ENCODE measurements at places on chromosomes 2 and 18. TPM values are rescaled to one million over a fixed set of nuclear protein-coding genes. Genes with fewer than 3 reads are reported as not detected.

LBX2 gene
- 7.0 TPM for polyA plus RNA-seq

L3MBTL4 gene
- polyA plus RNA-seq = 5.1 TPM

ABI2 gene
- polyA plus RNA-seq = 97.4 TPM

FAM110C gene
- 11.4 TPM for polyA plus RNA-seq

INPP5D gene
- polyA plus RNA-seq = 7.3 TPM

DNA sequence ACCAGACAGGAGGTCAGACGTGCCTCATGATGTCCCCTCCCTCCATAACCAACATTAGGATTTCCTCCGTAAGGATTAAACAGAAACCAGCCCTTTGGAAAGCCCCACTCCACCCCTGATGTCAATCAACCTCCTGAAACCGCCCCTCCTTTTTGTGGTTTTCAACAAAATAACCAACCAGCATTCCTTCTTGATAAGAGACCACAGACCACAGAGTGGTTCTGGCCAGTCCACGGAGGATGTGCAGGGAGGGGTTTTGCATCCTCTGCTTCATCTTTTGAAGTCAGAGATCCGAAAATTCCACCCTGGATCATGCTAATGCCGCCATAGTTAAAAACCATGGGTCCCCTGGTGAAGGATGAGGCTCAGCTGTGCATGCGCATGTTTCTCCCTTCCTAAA lies 180.0 kb upstream of the CCDC150 start:
- DNase-seq = no peak

GRCh38 chr18:10839421-10839820 lies 309.9 kb downstream of the PIEZO2 start:
- DNase-seq = no peak

DNA sequence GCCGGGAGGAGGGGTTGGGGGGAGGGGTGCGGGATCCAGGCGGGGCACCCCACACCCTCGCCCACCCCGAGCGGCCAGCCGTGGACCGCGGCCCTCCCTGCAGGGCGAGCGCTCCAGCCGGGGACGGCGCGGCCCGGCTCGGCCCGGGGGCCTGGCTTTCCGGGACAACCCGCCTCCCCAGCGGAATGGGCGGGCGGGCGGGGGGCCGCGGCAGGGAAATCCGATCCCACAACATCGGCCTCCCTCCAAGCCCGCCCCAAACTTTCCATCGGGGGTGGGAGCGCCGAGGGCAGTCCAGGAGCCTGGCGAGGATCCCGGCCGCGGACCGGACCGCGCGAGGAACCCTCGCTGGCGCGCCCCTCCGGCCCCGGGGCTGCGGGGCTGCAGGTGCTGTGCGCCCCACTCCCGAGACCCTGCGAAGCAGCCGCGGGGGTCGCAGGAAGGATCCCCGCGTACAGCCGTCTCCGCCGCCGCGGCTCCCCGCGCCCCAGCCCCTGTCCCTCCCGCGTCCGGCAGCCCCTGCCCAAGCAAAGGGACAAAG lies 529 bp downstream of the SEMA4C start:
- DNase-seq = no peak

ANKRD30BL gene
- polyA plus RNA-seq = 0.79 TPM

DNA sequence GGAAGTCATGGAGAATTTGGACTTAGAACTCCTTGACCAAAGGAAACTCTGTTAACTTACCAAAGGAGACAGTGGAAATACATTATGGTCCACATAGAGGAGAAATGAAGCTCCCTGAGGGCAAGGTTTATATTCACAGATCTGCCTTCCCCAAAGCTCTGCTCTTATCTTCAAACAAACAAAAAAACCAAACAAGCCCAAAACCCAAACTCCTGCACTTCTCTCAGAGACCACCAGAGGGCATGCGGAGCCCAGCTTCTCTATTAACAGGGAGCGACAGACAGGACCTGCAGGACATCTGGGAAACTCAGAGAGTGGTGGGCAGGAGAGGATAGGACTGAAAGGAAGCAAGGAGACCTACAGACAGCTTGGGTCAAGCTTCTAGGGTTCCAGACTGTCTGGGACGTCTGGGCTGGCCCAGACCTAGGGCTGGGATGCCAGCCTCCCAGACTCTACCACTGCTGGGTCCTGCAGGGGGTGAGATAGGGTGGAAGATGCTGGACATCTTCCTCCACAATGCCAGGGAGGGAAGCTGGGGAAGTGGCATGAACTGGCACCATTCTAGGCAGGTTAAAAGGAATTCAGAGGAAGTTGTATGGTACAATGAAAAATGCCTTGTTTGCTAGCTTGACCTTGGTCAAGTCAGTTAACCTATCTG lies 4.0 kb upstream of the WNT10A start:
- peak; percentile 70 for DNase-seq

- no peak for DNase-seq
Observed at GRCh38 chr18:78895207-78896001, 84.2 kb upstream of the SALL3 start.

SERPINB3 gene
- 0.13 TPM for polyA plus RNA-seq

GRCh38 chr2:105274046-105274445 lies 32.5 kb downstream of the GPR45 start:
- no peak for DNase-seq

TMEM169 gene
- polyA plus RNA-seq = 14.6 TPM

All from left renal cortex interstitium (tissue), 4 donors.